EH (cell line): ENCODE measurements at places on chromosomes 11 and 22.

- DNase-seq: no peak
Measured at GRCh38 chr11:90250970-90251369, 28.1 kb upstream of the CHORDC1 start.

DNA sequence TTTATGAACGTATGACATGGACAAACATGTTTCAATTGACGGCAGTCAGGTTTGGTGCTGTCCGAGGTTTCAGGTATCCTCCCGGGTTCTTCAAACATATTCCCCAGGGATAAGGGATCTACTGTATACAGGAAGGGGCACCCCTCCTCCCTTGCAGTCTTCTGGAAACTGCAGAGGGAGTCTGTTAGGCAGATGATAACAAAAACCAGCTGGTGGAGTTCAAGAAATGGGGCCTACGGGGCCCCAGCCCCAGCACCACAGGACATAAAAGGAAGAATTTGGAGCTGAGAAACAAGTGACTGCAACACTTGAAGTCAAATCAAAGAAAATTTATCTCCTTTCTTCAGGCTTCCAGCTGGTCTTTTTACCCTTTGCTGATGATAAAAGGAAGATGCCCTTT is 32.1 kb downstream of the SNU13 start:
- no peak for DNase-seq

DNA sequence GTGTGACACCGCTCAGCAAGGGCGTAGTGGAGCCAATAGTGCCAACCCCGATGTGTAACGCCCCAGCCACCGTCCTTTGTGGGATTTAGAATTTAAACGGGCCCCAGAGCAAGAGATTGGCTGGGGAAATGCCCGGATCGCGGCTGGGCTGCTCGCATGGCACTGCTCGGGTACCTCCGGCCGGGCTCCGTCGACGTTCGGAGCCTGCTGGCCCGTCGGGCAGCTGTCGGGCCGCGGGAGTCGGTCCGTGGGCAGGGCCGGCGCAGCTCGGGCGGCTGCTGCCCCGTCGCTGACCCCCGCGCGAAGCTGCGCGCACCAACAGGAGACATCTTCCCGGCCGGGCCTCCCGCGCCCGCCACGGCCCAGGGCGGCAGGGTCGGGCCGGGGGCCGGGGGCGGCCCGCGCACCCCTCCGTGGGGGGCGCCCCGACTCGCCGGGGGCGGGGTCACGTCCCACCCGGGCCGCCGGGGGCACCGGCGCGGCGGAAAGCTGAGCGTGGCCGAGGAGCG is 1.3 kb upstream of the KDM2A start:
- DNase-seq: no peak

DNA sequence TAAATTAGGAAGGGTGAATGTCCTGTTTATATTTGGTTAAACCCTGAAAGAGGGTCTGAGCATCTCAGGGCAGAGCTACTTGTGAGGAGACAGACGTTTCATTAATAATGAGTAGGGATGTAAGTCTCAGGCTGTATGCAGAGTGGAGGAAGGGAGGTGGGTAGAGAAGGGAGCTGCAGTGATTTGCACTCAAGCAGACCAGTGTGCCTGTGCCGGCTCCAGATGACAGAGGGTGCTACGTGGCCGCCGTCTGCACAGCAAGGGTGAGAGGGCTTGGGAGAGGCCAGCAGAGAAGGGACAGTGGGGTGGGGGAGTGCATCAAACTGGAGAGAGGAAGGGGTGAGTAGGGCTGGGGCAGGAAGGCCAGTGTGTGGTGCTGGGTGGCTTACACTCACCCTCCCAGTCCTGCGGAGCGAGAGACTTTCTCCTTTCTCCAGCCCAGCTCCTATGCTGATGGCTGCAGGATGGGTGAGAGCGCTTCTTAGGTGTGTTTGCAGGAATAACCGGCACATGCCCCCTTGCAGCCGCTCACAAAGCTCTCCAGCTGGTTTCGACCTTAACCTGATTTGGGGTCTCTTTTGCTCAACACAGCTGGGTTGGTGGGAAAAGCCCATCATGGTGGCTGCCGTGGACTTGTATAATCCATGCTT is 130.6 kb downstream of the ST3GAL4 start:
- no peak for DNase-seq

GRCh38 chr22:19037282-19038163 is 84.7 kb downstream of the DGCR2 start:
- no peak for DNase-seq

DNA sequence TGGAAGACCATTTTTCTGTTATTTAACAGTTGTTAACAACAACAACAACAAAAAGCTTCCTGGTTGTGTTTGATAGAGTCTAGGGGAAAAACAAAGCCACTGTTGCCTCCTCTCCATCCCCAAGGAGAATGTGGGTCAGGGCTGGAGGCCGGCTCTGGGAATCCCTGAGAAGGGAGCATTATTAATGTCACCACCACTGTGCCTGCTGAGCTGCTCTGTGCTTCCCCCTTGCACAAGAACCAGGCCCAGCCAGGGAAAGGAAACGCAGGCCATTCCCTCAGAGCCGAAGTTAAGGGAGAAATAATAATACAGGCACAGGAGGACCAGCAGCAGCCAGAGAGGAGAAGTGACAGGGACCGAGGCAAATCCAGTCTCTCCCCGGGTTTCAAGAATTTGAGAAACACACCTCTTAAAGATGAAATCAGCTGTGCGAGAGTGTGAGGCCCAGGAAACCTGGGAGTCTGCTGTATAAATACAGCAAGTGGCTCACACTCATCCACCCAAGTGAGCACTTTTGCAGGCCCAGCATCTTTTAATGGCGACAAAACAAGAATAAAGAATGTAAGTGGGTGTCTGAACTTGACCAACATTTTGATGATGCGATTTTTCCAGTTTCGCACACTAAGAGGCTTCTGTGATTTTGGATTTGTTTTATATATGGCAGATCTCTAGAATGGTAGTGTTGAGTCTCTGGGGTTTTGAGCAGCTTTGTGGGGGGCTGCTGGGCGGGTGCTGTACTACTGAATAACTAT is 539.2 kb downstream of the NTM start:
- no peak for DNase-seq

DNA sequence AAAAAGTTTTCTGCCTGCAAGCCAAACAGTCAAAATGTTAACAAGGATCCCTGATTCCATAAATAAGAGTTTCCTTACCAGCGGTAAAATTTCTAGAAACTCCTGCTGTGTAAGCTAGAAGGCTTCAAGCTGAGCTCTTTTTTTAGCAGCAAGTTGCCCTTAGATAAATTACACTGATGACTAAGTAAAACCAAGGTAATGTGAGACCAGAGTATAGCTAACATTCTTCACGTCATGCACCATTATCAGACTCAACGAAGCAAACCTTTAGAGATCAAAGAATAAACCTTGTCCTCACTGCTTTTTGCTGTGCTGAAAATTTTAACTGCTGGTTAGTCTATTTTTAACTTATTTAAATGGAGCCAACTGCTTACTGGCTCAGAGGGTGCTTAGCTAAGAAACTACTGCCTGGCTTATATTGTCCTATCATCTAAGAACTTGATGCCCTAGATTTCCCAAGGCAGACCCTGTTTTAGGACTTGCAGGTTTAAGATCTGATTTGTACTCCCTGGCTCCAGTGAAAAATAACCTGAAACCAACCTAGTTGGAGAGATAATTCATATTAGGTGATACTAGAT is 900.7 kb downstream of the JRKL start:
- DNase-seq: no peak

- DNase-seq: peak; percentile 64
Measured at GRCh38 chr11:93024369-93024768, 54.9 kb downstream of the MTNR1B start.

GRCh38 chr11:10072142-10072541 is 221.9 kb downstream of the SBF2 start:
- peak; percentile 45 for DNase-seq

GRCh38 chr22:50058906-50059880 is 1.1 kb upstream of the TTLL8 start:
- DNase-seq: peak; percentile 32

DNA sequence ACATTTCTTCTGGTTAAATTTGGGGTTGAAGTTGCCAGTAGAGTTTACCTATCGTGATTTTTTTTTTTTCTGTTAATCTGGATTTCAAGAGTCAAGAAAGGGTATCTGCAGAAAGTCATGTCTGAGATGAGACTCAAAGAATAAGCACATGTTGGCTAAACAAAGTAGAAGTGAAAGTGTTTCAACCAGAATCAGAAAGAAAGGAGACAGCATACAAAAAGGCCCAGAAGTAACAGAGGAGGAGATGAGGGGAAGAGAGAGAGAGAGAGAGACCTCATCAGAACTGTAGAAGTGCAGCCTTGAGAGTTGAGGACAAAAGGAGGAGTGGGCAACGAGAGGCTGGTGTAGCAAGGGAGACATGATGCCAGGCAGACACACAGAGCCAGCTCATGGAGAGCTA is 54.9 kb downstream of the SVIP start:
- no peak for DNase-seq

GRCh38 chr11:84800755-84801346 is 826.3 kb downstream of the DLG2 start:
- peak; percentile 48 for DNase-seq

GRCh38 chr11:113985906-113986305 is 11.0 kb downstream of the HTR3A start:
- no peak for DNase-seq

GRCh38 chr11:77212314-77213007 is 84.4 kb downstream of the MYO7A start:
- no peak for DNase-seq

DNA sequence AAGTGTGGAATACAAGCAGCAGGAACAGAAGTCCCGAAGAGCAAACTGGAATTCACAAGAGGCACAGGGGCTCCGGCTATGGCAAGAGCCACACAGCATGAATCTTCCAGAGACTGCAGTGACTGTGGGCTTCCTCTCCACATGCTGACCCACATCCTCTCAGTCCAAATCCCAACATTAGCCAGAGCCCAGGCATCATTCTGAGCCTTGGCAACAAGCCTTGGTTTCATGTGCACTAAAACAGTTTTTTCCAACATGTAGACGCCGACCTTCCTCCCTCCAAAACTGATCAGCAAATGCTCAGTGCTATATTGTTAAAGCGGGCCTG is 91.7 kb upstream of the CSNK2A3 start:
- DNase-seq: no peak

GRCh38 chr11:26227301-26227746 is 104.6 kb upstream of the ANO3 start:
- peak; percentile 75 for DNase-seq

DNA sequence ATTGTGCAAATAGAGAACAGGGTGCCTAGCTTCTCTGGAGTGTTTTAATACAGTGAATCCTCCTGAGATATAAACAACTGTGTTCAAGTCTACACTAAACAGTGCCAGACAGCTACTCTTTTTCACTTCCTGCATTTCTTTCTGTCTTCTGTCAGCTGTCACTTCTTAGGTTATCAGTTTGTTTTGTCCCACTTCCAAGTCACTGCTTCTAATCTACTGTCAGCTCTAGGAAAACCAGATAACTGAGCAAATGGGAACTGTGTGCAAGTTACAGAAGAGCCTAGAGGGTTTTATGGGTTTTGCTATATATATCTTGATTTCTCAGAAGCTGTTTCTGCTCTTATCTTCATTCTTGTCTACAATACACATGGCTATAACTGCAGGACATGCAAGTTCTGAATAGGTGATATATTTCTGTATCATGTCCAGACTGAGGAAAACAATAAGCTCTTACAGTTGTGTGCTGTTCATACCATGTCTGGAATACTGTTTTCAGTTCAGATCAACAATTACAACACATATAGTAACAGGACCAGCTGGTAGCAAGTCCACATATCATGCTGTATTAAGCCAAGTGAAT is 5.8 kb downstream of the PITPNB start:
- DNase-seq: peak; percentile 40

DNA sequence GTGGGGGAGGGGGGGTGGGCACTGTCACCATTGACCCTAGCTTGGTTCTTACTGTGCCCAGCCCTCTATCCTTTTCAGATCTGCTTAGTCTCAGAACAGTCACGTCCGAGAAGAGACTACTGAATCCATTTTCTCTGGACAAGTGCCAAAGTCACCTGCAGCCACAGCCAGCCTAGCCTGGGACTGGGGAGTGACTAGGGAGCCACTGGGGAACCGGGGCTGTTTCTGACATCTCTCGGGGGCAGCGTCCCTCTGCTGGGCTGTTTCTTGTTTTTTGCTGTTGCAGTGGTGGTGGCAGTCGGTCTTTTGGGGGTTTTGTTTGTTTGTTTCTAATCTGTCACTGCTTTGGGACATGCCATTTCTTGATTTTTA is 8.7 kb downstream of the SLC37A2 start:
- DNase-seq: no peak

DNA sequence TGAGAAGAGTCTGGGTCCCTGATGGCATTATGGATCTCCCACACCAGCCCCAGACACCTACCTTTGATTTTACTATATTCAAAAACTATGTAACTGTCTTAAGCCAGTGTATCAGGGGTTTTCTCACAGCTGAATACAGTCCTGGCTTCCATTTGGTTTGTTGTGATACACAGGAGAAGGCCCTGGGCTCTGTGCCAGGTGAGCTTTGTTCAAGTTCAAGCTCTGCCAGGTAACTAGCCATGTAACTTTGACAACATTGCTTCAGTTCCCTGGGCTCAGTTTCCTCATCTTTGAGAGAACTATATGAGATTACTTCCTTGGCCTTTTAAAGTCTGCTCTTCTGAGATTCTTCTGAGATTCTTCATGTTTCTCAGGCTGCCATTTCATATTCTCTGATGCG is 327.5 kb upstream of the TENM4 start:
- no peak for DNase-seq

DNA sequence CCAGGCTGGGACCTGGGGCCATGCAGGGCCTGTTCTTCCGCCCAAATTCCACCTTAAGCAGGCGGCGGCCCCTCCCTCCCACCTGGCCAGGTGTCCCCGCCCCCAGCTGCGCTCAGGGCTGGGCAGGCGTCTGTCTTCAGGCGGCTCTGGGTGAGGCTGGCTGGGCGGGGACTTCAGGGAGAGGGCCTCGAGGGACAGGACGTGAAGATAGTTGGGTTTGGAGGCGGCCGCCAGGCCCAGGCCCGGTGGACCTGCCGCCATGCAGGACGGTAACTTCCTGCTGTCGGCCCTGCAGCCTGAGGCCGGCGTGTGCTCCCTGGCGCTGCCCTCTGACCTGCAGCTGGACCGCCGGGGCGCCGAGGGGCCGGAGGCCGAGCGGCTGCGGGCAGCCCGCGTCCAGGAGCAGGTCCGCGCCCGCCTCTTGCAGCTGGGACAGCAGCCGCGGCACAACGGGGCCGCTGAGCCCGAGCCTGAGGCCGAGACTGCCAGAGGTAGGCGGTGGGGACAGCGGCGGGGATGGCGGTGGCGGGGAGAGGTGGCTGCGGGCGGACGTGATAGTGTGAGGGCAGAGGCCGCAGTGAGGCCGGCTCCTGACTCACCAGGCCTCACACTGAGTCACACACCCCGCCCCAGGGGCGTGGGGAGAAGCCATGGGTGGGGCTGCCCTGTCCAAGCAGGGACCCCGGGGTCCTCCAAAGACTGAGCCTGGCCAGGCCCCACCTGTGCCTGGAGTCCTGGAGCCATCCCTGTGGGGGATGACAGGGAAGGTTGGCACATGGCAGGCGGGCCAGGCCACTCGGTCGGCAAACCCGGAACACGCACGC is at the start of gene PKP3:
Gene PKP3 (plus strand): TSS at position 176 of the 824 bp plus-strand sequence. CDS start 84 bp downstream, at position 260.
- peak; percentile 73 for DNase-seq

DNA sequence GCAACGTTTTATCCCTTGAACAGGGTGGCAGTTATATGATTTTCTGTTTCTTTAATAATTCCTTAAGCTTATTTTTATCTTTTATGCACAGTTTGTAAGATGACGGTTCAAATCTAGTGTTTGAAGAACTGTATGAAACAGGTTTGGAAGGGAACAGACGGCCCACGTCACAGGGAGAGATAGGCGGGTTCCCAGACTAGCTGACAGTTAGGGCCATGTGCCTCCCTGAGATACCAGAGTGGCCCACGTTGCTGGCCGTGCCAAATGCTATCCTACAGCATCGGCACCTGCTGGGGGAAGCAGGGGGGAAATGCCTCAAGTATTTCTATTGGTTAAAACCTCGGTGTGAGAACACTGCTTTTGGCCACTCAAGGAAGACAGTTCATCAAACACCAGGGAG is 50.2 kb upstream of the BID start:
- DNase-seq: no peak

- no peak for DNase-seq
Measured at GRCh38 chr11:70067591-70068341, 10.4 kb upstream of the ANO1 start.
